ENCODE measurements at places on chromosomes 7 and 10.

DNA sequence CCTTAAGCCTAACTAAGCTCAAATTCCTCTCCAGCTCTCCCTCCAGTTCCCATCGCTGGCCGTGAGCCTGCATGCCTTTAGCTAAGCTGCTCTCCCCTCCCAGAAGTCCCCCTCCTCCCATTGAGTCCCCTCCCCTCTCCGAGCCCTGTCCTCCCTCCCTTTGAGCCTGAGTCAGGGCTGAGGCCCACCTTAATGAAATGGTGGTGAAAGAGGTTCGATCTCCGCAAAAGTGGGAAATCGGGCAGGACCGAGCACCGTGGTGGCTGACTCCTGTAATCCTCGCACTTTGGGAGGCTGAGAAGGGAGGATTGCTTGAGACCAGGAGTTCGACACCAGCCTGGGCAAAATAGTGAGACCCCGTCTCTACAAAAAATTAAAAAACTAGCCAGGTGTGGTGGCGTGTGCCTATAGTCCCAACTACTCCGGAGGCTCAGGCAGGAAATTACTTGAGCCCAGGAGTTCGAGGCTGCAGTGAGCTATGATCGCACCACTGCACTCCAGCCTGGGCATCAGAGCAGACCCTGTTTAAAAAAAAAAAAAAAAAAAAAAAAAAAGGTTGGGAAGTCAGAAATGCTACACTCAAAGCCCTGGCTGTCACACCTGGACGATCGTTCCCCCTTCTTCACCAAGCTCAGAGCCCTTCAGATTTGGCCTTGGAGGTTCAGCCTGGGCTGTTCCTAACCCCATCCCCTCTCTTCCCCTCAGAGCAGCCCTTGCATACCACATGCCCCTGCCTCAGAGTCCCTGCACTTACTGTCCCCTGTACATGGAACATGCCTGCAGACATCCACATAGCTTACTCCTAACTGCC is 995 bp upstream of the CLDN3 start:
- no peak for DNase-seq

GRCh38 chr10:86413046-86413728 is 46.6 kb upstream of the GRID1 start:
- peak; percentile 48 for DNase-seq

- DNase-seq: no peak
These were observed 21.8 kb downstream of the MRPL32 start for GRCh38 chr7:42953994-42954393.

DNA sequence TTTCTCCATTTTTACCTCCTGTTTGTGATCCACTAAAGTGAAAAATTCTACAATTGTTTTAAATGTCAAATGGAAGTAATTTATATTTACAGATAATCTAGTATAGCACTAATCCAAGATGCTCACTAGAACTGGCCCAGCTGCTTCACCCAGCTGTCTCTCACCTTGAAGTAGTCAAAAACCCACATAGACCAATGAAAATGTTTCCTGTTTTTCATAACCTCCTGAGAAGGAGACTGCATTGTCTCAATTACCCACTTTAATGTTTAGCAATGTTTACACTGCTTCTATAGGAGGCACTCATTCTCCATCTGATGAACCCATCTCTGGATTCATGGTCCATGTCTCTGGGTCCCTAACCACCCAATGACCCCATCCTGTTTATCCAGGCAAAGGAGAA is 56.1 kb upstream of the ADO start:
- no peak for DNase-seq

DNA sequence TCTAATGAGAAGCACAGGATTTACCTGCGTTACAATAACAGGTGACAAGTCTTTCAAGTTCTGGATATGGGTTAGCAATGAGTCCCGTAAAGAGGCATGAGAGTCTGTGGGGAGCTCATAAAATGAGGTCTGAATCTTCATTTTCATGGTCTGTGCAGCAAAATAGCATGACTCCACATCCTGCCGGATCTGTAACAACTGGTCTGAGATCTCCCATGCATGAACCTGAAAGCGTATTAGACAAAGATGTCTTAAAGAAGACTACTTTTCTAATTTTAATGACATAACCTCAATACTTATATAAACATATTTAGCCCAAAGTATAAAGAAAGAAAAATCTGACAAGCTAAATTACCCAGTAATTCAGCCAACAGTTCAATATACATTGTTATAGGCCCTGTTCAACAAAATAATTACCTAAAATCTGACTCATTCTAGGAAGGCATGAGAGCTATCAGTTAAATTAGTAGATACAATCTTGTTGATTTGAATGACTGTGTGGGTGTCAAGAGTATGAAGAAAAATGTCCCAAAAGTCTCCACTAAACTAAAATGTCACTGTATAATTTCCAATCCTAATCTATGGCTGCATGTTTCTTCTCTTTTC is 36.9 kb downstream of the TNPO3 start:
- DNase-seq: no peak
